GM23338 (cell line): ENCODE measurements at places on chromosomes 6 and 20.

GRCh38 chr6:44735630-44735963, 348.1 kb downstream of the CDC5L start:
- no peak for DNase-seq

DNA sequence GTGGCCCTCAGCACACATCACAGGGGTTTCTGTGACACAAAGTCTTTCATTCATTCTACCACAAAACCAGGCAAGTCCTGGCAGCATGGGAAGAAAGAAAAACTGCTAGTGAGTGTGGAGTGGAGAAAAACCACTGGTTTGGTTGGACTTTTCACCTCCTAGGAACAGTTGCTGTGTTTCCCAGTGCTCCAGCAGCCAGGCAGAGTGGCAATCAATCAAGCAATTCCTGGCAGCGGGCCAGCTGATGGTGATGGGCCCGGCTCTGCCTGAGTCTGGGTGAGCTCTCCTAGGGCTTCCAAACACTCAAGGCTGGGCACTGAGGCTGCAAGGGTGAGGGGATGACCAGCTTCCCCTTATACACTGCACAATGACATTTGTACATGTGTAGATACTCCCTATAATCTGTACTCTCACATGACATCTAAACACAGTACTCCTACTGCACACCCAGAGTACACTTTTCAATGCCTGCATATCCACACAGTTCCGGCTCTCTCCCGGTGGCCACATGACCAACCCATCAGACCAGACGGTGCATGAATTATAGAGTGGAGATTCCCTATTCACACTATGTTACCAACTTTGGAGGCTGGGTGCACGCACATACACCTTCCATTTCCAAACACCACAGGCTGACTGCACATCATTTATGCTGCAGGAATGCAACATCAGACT, 156.6 kb downstream of the UNC5CL start:
- DNase-seq = no peak

DNA sequence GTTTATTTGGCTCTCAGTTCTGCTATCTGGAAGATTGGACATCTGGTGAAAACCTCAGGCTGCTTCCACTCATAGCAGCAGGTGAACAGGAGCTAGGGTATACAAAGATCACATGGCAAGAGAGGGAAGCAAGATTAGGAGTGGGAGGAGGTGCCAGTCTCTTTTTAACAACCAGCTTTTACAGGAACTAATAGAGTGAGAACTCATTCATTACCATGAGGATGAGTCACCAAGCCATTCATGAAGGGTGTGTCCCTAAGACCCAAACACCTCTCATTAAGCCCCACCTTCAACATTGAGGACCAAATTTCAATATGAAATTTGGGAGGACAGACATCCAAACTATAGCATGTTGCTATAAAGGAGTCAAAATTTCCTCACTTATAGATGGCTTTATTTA, 85.4 kb upstream of the HCRTR2 start:
- no peak for DNase-seq

GRCh38 chr6:81708113-81708699, 44.3 kb downstream of the TENT5A start:
- peak; percentile 82 for DNase-seq
